A549 treated with Hydrocortisone at 1 μM for 4 hours (cell line): ENCODE measurements at places on chromosomes 7 and 10. TPM values are rescaled to one million over a fixed set of nuclear protein-coding genes. Genes with fewer than 3 reads are reported as not detected.

MYL10 gene
- not detected in 5 replicates for total RNA-seq

NRG3 gene
- total RNA-seq, result not detected in 5 replicates

TEX36 gene
- total RNA-seq, result not detected in 5 replicates

LRIT1 gene
- total RNA-seq, result not detected in 5 replicates

NXPH1 gene
- not detected in 5 replicates for total RNA-seq

ZNF467 gene
- total RNA-seq, result 1.0 to 1.5 TPM (median 1.3 TPM) in 5 replicates

PDK4 gene
- 19.8 to 29.9 TPM (median 26.9 TPM) in 5 replicates for total RNA-seq

MACC1 gene
- not detected in 5 replicates for total RNA-seq

CALHM3 gene
- total RNA-seq, result 0.22 to 0.50 TPM (median 0.41 TPM) in 5 replicates
